ENCODE measurements at places on chromosomes 11 and 22.
A peak's percentile ranks its signal among the peaks of the same experiment; 100 is the strongest.

GRCh38 chr11:1317432-1317831 lies 8.0 kb upstream of the TOLLIP start:
- no peak for DNase-seq

DNA sequence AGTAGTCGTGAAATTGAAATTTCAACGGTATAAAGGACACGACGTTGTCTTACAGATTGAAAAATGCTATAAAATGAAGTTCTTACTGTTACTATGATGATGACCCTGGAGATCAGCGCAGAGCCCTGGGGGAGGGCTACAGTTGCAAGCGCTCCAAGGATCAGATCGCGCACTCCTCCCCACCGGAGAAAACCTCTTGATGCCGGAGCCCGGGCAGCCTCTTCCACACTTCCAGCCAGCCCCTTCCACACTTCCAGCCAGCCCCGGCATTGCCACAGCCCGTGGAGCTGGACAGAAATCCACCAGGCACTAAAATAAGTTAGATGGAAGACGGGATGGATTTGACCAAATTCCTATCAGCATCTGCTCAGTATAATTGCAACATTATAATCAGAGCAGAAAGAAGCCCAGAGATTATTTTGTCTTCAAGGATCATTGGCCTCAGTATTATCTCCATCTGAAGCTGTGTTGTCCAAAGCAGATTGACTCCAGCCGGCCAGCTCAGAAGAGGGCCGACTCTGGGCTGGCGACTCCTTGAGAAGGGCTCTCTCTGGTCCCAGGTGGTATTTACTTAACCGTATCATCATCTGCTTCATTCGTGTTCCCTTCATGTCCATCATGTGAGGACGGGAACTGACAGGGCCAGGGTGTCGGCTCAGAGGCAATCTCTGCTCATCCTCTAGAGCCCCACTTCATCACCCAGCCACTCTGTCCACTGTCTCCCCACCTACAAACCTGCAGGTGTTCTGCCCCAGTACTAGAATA lies 777 bp upstream of the MICAL3 start:
- DNase-seq: no peak

- no peak for DNase-seq
Measured at GRCh38 chr11:76371170-76371569, 9.8 kb downstream of the THAP12 start.

GRCh38 chr11:37812281-37812880 lies 1214.3 kb upstream of the RAG2 start:
- DNase-seq: no peak

- no peak for DNase-seq
Measured at GRCh38 chr11:43072096-43072495, 239.7 kb upstream of the API5 start.

- no peak for DNase-seq
Measured at GRCh38 chr11:66912911-66913310, 45.3 kb downstream of the PC start.

DNA sequence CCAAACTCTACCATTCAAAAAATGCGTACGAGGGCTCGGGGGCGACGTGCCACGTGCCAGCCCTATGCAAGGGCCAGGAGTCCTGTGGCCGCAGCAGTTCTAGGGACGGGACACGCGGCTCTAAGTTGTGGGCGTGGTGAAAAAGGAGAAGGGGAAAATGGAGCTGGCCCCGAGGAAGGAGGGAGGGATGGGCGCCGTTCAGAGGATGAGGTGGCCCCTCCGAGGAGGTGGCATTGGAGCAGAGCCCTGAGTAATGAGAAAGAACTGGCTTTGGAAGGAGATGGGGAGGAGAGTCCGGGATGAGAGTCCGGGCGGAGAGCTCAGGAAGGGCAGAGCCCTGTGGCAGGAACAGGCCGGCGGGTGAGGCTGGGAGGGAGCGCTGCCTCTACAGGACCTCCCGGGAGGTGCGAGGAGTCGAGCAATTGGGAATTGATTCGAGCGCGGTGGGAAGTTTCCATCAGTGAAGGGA lies 21.0 kb downstream of the OTUB1 start:
- no peak for DNase-seq

- DNase-seq: no peak
Measured at GRCh38 chr11:113675003-113675561, 31.0 kb downstream of the TMPRSS5 start.

DNA sequence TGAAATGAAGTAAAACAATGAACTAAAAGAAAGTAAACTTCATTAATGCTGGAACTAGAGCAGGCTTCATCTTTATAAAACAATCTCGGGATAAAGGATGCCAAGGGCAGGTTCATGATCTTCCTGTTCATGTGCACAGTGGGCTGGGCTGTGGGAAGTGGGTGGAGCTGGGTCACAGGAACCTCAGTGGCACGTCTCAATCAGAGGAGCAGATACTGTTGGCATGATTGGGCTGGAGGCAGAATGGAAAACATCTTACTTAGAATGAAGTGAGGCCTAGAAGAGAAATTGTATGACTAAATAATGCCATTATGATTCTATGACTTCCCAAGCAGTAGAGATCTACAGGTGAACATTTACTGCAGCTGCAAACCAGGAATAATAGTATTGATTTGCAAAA lies 45.4 kb upstream of the CALCB start:
- no peak for DNase-seq

DNA sequence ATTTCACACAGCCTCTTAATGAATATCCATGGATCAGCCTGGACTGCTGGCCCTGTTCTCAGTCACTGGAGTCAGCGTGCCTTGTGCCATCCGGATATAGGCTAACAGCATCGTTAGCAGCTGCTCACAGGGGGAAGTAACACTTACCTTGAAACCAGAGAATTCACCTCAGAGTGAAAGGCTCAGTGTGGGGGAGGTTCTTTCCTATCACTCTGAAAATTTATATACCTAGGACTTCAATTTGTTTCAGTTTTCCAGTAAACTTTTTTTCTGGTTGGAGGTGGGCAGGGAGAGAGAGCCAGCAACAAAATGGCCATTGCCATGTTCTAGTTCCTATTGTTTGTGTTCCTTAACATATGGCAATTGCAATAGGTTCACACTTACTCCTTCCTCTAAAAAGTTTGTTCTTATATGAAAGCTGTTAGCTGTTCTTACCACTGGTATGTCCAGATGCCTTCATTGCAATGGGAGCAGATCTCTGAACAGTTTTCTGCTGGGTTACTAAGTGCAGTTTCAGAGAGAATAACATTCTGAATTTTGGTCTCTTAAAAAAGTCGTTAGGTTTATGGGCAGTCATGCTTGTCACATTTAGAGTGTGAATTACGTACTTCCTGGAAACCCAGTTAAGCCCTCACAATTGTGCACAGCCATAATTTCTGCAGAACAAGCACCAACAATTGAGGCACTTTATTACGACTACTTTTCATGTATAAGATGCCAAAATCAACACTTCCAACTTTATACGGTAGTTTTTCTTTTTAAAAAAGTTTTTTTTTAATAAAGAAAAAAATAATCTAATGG lies 247.6 kb downstream of the CADM1 start:
- peak; percentile 59 for DNase-seq

All from CD4-positive, alpha-beta T cell treated with Interleukin-4 for 1 hour (primary cell).